GM23338 (cell line): ENCODE measurements at places on chromosomes 1 and 21. TPM values are rescaled to one million over a fixed set of nuclear protein-coding genes. Genes with fewer than 3 reads are reported as not detected.

Gene RUNX3
- total RNA-seq: 0.12 and 0.73 TPM in 2 replicates

- DNase-seq: peak; percentile 92
- no peak overlapping the region for H3K4me3 ChIP-seq
- peaks cover 66% of the 10 kb centered on the region for H3K27me3 ChIP-seq
- H3K4me1 ChIP-seq: peaks cover 15% of the 10 kb centered on the region; the same call in 1 of the 2 replicates
- H3K27ac ChIP-seq: no peak overlapping the region
- H3K36me3 ChIP-seq: no peaks in the 10 kb centered on the region
These were observed 91.9 kb downstream of the COLGALT2 start for GRCh38 chr1:183945428-183946319.

DNA sequence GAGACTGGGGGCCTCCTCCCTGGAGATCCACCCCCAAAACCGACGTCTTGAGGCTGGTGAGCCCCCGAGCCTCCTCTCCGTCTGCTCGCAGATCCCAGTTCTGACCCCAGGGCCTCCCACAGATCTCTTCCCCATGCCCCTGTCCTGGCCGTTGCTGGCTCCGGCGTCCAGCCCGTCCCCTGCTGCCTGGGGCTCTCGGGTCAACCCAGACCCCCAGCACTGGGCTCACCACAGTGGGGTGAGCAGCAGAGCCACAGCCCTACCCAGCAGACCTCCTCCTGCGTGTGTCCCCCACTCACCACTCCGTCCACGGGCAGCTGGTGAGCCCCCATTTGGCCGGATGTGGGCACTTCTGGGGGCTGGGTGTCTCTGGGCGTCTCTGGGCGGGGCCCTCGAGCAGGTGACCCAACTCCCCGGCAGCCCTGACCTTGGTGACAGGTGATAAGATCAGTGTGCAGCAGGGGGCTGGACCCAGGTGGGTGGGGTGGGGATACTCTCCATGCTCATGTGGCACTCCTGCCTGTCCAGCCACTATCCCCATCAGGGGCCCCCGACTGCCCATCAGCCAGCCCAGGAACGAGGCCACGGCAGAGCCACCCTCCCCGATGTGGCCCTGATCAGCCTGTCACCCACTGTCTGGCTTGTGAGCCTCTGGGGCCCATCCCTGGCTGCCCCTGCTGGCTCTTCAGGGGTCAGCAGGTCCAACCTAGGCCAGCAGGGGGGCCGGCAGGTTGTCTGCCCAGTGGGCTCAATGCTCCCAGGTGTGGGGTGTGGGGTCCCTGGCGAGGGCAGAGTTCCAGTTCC lies 709 bp downstream of the TNFRSF14 start:
- no peaks in the 10 kb centered on the region for H3K27me3 ChIP-seq
- no peak overlapping the region for H3K4me3 ChIP-seq

DNA sequence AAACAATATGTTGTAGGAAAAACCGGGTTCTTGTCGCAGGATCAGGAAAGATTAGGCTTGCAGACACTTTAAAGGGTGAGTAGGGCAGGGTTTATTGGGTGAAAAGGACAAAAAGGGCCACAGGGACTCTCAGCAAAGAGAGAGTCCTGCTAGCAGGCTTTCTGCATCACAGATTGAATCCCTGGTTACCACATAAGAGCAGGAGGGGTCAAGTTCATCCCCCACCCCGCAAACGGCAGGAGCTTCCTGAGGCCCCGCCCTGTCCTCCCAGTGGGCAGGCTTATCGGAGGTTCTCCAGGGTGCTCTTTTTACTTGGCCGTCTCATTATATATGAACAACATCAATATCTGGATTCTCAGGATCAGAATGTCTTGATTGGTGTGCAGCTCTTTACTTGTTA lies 47.7 kb downstream of the SYCP1 start:
- DNase-seq: peak; percentile 66
- no peaks in the 10 kb centered on the region for H3K36me3 ChIP-seq
- H3K27ac ChIP-seq: 0 out of 2 replicates have a peak overlapping the region, but pooled peaks have one; percentile 23
- no peaks in the 10 kb centered on the region for H3K27me3 ChIP-seq
- peaks cover 18% of the 10 kb centered on the region for H3K4me1 ChIP-seq

GRCh38 chr1:53459321-53460175 lies at the start of gene DMRTB1:
Gene DMRTB1, plus strand, starts transcription at chr1:53459399. Its CDS starts 55 bp downstream, at chr1:53459454.
- H3K27ac ChIP-seq: no peak within 1 kb of the TSS
- no peak within 1 kb of the TSS for H3K4me3 ChIP-seq
- H3K4me1 ChIP-seq: peaks cover 3% of the 10 kb centered on the region; the same call in 1 of the 2 replicates
- H3K27me3 ChIP-seq: no peaks in the 10 kb centered on the region
- H3K36me3 ChIP-seq: no peaks in the 10 kb centered on the region; the same call in 1 of the 2 replicates

- H3K36me3 ChIP-seq: no peaks in the 10 kb centered on the region
- H3K27ac ChIP-seq: no peak overlapping the region
- DNase-seq: no peak
- H3K4me1 ChIP-seq: peaks cover 11% of the 10 kb centered on the region
- peaks cover 72% of the 10 kb centered on the region for H3K27me3 ChIP-seq
These were observed 61.7 kb downstream of the ELK4 start for GRCh38 chr1:205570173-205570501.
